ENCODE measurements at places on chromosomes 13 and 19.

DNA sequence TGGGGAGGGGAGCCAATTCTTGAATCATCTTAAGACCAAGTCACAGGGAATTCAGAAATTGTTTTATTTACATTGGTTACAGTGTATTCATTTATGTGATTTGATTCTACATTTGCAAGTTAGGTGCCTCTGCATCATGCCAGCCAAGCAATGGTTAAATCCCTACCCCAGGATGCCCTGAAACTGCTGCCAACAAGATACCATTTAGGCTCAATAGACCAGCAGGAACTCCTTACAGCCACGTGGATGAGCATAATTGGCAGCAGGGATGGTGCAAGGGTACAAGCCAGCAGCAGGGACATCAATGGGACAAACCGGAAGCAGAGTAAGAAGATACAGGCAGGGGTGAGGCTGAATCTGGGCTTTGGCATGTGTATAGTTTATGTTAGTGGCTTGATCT lies 72.4 kb upstream of the NBEA start:
- DNase-seq: no peak

DNA sequence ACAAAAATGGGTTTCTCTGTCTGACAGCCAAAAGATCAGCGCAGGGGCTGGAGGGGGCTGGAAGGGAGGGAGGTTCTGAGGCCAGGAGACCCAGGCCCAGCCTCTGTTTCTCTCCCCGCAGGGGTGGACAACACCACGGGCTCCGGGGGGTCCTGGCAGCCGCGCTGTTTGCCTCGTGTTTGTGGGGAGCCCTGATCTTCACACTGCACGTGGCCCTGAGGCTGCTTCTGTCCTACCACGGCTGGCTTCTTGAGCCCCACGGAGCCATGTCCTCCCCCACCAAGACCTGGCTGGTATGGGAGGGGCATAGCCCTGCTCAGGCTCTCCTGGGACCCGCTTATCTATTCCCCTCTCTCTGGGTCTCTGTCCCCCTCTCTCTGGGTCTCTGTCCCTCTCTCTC lies 9.6 kb downstream of the CPT1C start:
- DNase-seq: no peak

DNA sequence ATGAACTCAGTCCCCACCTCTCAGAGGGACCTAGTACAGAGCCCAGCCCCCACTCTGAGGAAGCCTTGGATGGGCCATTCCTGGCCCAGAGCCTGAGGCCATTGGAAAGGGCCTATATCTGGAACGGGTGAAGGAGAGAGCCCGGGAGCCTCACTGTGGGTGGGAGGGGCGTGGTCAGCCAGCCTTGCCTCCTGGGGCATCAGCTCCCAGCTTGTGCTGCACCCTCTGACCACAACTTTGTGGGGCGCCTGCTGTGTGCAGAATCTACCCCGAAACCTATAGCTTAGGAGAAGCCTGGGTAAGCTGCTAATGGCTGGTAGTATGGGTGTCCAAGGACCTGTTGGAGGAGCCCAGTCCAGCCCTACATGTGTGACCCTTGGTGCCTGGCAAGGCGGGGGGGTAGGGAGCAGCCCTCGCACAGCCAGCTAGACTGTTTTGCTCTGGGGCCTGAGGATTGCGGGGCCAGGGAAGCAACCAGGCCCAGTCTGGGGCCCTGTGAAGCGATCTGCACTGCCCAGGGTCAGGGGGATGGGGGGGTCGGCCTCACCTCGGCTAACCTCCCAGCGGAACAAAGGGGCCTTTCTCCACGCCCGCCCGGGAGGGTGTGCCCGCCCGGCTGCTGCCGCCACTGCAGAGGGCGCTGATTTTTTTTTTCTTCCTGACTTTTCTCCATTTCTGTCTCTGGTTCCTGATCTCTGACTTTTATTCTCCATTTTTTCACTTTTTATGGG lies 42.3 kb downstream of the LYL1 start:
- peak; percentile 75 for DNase-seq

DNA sequence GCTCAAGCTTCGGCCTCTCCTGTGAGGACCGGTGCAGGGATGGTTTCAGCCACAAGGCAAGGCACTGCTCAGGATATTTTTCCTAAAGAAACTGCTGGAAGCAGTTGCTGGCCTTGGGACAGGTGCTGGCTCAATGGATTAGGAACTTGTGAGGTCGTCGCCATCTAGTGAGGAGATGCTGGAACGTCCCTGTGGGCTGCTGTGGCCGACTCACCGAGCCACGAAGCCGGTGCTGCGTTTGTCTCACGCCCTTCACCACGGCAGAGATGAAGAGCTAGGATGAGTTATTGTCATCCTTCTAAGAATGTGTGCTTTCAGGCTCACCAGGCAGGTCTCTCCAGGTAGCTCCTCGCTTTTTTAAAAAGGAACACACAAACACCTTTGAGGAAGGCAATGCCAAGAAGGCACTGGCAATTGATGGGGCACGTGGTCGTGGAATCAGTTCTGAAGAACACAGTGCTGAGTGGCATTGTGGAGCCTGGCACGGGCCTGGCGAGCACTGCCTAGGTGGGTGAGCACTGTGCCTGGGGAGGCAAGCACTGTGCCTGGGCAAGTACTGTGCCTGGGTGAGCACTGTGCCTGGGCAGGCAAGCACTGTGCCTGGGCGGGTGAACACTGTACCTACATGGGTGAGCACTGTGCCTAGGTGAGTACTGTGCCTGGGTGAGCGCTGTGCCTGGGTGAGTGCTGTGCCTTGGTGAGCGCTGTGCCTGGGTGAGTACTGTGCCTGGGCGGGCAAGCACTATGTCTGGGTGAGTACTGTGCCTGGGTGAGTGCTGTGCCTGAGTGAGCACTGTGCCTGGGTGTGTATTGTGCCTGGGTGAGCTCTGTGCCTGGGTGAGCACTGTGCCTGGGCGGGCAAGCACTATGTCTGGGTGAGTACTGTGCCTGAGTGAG lies 140.4 kb downstream of the TEX29 start:
- peak; percentile 84 for DNase-seq

DNA sequence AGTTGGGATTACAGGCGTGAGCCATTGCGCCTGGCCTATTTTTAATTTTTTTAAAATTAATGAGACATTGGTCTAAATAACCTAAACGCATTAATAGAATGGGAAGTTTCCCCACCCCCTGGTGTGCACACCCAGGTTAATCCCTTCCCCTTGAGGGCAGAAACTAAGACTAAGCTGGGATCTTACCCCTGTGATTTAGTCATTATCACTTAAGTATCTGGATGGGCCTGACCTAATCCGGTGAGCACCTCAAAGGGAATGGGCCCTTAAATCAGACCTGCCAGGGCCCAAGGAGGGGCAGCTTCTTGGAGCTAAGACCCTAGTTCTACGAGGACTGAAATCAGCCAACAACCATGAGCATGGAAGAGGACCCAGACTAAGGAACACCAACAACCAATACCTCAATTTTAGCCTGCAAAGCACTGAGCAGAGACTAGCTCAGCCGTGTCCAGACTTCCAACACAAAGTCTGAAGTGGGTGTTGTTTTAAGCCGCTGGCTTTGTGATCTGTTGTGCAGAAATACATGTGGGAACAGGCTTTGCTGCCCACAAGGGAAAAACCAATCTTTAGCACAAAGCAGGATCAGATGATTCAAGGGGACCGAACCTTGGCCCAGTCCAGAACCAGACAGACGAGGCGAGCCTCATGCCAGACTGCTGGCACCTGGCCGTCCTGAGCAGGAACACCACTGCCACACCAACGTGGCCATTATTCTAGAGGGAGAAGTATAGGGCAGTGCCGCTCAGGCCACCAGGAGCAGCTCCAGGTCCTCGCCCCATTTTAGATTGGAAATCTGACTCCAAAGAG lies 7.1 kb downstream of the UBE2S start:
- DNase-seq: no peak

GRCh38 chr19:50794074-50794875 lies 4.1 kb downstream of the ACP4 start:
- DNase-seq: no peak

- no peak for DNase-seq
These were observed 32.4 kb downstream of the GJA3 start for GRCh38 chr13:20128459-20128931.

GRCh38 chr19:10805065-10805757 lies 30.8 kb downstream of the TMED1 start:
- peak; percentile 50 for DNase-seq

DNA sequence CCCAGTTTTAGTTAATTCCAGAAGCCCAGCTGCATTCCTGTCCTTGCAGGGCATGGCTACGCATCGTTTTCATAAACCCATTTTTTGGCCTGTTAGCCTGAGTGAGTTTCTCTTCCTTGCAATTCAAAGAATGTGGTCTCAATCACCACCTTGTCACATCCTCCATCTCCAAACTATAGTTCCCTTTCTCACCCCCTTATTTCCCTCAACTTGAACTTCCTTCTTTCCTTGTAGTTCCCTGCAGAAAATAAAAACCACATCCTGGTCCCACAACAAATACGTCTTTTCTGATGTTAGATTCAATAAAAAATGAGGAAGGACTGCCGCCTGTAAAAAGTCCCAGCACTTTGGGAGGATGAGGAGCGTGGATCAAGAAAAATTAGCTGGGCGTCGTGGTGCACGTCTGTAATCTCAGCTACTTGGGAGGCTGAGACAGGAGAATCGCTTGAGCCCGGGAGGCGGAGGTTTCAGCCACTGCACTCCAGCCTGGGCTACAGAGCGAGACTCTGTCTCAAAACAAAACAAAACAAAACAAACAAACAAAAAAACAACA lies 13.2 kb downstream of the ADGRE3 start:
- peak; percentile 76 for DNase-seq

- no peak for DNase-seq
These were observed 505 bp upstream of the ZIC2 start for GRCh38 chr13:99980824-99981734.

GRCh38 chr19:38362076-38362945 lies 12.1 kb upstream of the PSMD8 start:
- DNase-seq: no peak

- no peak for DNase-seq
These were observed 225.8 kb upstream of the IRS2 start for GRCh38 chr13:110012102-110012739.

DNA sequence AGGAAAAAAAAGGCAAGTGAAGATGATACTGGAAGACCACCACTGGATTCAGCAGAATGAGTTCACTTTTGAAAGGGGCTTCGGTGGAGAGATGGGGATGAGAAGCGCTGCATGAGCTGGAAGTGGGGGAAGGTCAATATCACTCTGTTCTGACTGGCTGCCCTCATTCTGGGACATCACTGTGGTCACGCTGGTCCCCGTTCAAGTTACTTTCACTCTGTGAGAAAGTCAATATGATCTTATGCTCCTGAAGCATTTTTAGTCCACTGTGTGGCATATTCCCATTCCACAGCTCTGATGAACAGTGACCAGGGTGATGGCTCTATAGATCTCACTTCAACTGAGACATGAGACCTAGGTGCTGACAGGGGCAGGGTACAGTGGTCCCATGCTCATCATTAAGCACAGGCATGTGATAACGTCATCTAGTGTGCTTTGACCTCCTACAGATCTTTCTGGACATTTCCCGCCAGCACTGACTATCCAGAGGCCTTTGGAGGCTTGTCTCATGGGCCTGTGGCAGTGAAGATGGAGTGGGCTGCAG lies 40.2 kb upstream of the GPR183 start:
- DNase-seq: no peak

DNA sequence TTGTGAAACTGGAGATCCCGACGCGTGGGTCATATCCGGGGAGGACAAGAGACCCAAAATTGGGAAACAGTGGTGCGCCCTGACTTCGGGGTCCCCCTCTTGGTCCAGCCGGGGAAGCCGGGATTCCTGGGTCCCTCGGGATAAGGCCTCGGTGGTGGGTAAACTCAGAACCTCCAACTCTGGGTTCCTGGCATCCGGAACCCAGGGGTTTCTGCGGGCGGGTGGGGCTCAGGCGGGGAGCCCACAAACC lies 688 bp downstream of the ZFP36 start:
- DNase-seq: no peak

- DNase-seq: no peak
These were observed 122.9 kb downstream of the MIPEP start for GRCh38 chr13:23766283-23766682.

GRCh38 chr13:48896312-48896711 lies 79.4 kb upstream of the FNDC3A start:
- DNase-seq: no peak

GRCh38 chr19:16417660-16418596 lies 53.8 kb downstream of the EPS15L1 start:
- DNase-seq: peak; percentile 29

- no peak for DNase-seq
These were observed 11.8 kb upstream of the KATNAL1 start for GRCh38 chr13:30319130-30319529.

DNA sequence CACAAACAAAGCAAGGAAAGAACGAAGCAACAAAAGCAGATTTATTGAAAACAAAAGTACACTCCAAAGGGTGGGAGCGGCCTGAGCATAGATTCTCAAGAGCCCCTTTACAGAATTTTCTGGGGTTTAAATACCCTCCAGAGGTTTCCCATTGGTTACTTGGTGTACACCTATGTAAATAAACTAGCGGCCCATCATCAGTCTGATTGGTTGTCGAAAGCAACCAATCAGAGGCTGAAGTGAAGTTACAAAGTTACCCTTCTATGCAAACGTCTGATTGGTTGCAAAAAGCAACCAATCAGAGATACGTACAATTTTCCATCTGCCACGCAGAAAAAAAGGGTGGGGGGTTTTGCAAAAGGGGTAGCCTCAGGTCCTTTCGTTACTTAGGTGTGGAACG lies 96.3 kb upstream of the UBAC2 start:
- DNase-seq: no peak

DNA sequence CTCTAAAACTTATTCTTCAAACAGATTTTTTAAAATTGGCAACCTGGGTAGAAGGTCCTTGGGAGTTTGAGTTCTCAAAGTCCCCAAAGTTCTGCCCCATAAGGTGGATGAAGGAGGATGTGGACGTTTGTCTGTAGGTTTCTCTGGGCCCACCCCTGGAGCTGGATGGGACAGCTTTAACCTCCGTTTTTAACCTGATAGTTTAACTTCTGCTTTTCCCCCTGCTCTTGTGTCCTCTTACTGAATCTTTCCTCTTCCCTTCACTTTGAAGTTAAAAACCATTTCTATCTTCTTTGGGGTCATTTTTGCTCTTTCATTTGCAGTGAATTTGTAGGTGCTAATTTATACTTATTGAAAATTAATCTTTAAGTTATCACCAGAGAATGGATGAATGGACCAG lies 79.1 kb downstream of the ESD start:
- DNase-seq: no peak

DNA sequence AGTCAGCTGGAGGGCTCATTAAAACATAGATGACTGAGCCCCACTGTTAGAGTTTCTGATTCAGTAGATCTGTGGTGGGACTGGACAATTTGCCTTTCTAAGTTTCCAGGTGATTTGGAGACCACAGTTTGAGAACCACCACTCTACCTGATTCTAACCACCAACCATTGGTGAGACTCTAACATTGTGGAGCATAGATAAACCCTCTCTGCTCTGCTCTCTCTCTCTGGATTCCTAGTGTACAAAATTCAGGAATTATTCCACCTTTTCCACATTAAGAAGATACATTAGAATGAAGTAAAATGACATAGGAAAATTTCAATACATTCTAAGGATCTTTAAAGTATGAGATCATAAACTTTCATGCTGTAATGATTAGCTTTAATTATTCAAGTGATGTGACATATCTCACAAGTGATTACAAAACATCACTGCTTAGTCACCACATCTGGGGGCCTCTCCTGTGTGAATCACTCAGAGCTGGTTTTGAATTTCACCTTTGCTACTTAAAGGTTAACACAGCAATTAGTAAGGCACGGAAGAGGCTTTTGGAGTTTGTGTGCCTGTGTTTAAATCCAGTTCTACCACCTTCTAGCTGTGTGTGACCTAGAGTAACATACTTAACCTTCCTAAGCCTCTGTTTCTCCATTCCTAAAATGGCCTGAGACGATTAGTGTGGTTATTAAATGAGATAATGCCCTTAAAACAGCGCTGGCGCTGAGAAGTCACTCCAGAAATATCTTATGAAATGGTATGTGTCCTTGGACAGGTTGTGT lies 78.5 kb upstream of the NBEA start:
- no peak for DNase-seq
